CD4-positive, alpha-beta T cell (primary cell): ENCODE measurements at places on chromosomes 5 and 9.

GRCh38 chr5:142669477-142669876 is 16.4 kb downstream of the FGF1 start:
- DNase-seq, result no peak

DNA sequence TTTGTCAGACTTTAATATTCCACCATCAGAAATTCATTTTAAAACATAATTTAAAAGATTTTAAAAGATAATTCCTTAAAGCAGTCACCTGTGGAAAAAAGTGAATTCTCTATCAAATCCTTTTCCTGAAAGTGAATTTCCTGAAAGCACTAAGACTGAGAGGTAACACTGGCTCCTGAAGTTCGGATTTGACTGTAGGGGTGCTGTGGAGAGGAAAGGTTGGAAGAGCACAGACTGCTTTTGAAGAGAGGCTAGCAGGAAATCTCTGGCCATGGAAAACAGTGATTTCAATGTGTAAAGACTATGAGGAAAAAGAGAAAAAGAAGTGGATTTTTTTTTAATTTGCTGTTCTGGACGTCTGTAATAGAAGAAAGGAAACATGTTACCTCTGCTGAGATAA is 35.7 kb upstream of the TMEM161B start:
- DNase-seq, result no peak

DNA sequence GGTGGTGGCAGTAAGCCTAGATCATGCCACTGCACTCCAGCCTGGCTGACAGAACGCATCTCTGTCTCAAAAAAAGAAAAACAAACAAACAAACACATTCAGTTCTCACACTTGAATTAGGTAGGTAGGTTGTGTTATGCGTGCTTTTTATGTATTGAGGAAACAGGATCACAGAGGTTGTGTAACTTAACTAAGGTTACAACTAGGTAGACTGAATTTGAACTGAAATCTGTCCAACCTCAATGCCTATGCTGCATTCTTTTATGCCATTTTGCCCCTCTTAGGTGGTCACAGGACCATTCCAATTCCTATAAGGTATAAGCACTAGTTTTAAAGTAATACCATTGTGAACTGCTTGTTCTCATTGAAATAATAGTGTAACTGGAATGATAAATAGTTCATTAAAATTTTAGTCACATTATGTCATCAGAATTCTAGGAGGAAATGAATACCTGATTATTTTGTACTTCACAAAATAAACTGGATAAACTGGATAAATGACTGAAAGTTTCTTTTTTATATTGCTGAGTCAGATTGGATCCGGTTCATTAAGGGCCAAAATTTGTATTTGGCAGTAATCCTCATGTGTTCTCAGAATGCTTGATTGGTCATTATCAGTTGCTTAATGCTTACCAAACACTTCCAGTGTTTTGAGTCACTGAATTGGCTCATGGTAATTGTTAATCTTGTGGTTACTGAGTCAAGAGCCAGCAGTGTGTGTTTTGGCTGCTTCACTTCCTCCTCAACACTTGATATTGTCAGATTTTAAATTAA is 7.1 kb downstream of the UBAP1 start:
- no peak for DNase-seq

- DNase-seq, result no peak
Observed at GRCh38 chr5:140828362-140828737, 590 bp downstream of the PCDHA6 start.

- DNase-seq, result no peak
Observed at GRCh38 chr5:135034963-135035677, 1.1 kb upstream of the PITX1 start.

DNA sequence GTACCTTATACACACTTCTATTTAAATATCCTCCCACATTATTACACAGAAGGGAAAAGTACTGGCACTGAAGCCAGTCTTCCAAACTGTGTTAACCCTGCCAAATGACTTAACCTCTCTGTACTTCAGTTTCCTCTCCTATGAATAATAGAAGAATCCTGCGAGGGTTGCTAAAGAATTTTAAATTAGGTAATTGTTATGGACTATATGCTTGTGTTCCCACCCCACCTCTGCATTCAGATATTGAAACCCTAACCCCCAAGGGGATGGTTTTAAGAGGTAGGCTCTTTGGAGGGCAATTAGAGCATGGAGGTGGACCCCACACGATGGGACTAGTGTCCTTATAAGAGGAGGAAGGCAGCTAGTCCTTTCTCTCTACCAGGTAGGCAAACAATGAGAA is 72.7 kb downstream of the TTLL11 start:
- DNase-seq, result no peak

DNA sequence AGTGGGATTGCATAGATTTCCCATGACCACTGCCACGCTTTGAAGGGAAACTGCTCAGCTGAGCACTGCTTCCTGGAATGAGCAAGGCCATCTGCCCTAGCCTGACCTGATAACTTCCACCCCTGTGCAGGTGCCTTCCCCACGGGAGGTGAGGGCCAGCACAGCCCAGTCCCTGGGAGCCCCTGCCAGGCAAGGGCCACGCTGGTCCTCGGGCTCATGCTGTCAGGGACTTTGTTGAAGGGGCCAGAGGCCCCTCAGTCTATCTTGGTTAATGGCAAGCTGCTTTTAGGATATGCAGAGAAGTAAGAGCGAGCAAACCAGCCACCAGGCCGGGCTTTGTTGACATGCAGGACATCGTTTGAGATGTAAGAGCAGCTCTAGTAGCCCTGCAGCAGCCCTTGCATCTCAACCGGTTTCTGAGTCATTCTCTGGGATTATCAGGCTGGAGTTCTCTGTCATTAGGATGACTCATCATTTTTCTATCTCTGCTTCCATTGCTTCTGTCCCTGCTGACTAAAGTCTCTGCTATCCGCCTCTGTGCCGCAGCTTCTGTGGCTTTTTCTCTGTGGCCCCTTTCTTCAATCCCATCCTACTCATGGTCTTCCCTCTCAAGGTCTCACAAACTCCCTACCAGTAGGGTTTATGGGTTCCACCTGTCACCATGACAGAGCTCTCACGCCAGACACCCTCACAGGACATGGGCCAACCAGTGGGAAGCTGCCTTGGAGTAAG is 30.6 kb upstream of the IQGAP2 start:
- no peak for DNase-seq

DNA sequence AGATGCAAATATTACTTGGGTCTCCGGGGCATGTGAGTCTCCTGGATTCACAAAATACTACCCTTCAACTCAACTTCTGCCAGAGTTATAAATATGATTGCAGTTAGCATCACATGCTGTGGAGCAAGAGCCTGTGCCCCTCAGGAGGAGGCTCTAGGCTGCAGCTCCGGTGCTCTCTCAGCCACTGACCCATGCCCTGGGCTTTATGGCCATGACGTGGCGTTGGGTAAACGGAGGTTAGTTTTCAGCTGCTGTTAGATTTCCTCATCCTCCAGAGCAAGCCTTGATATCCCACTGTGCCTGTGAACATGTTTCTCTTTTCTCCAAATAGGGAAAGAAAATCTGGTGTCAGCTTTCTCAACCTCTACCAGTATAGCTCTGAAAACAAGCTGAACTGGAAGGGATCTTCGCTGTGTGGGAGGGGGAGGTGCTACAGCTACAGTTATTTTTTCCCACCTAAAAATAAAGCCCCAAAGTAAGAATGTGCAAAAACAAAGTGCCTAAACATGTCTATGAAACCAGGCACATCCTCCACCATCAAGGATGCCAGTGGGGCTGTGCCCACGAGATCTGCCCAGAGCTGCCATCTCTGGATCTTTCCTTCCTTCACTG is 124.4 kb upstream of the GPR151 start:
- no peak for DNase-seq

- no peak for DNase-seq
Observed at GRCh38 chr5:58022055-58022454, 437.8 kb downstream of the PLK2 start.

DNA sequence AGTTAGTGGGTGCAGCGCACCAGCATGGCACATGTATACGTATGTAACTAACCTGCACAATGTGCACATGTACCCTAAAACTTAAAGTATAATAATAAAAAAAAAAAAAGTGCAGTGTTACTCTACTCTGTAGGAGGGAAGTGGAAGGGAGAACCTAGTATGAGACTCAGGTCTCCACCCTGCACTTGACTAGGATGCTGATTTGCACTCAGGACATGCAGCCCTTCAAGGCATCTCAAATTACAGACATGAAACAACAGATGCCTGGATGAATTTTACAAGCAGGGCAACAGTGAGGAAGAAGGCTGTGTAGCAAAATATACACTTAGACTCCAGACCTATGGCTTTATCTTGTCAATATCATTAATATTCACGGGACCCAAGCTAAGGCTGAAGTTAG is 16.5 kb downstream of the TRIM32 start:
- DNase-seq, result no peak

GRCh38 chr9:95740217-95741004 is 135.1 kb upstream of the ERCC6L2 start:
- no peak for DNase-seq

DNA sequence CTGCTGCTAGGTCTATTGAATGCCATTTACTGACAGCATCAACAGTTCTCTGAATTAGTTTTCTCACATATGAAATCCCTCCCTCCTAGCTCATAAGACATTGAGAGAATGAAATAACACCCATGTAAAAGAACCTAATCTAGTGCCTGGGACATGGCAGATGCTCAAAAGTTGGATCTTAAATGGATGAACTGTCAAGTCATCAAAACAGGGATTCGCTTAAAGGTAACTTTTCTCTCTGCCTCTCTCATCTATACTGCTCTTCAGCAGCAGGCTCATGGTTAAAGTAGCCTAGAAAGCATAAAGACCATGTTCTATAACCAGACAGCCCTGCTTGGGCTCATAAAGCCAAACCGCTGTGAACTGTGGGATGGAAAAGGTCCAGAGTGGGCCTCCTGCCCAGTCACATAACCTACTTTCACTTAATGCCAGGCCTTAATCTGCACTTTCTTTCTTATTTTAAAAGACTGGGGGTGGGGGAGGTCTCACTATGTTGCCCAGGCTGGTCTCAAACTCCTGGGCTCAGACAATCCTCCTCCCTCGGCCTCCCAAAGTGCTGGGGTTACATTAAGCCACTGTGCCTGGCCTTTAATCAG is 3.7 kb downstream of the TMEM245 start:
- no peak for DNase-seq
